ENCODE measurements at places on chromosomes 1 and 21.

GRCh38 chr1:209627732-209628196 is 24.5 kb downstream of the LAMB3 start:
- DNase-seq = peak; percentile 72

- DNase-seq = no peak
Measured at GRCh38 chr1:109050228-109050995, 8.5 kb upstream of the WDR47 start.

DNA sequence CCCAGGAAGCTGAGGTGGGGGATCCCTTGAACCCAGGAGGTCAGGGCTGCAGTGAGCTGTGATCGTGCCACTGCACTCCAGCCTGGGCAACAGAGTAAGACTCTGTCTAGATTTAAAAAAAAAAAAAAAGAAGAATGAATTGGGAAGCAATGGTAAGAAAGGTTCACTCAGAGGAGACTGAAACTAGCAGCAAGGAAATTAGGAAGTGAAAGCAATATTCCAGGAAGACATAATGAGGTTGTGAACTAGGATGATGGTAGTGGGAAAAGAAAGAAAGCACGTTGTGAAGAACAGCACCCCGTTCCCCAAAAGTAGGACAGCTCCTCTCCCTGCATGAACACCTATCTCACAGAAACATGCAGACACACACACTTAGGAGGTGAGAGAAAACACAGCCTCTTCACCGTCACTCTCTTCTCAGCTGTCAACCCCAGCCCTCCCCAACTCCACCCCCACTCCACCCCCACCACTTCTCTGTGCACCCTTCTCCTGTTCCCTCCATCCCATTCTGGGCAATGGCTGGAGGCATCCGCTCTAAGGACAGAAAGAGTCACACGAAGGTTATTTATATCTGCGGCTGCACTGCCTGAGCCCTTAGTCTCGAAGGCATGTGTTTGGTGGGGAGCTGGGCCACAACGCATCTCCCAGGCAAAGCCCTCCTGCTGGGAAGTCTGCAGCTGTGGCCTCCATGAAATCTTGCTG is 101.8 kb upstream of the LPGAT1 start:
- DNase-seq = no peak

DNA sequence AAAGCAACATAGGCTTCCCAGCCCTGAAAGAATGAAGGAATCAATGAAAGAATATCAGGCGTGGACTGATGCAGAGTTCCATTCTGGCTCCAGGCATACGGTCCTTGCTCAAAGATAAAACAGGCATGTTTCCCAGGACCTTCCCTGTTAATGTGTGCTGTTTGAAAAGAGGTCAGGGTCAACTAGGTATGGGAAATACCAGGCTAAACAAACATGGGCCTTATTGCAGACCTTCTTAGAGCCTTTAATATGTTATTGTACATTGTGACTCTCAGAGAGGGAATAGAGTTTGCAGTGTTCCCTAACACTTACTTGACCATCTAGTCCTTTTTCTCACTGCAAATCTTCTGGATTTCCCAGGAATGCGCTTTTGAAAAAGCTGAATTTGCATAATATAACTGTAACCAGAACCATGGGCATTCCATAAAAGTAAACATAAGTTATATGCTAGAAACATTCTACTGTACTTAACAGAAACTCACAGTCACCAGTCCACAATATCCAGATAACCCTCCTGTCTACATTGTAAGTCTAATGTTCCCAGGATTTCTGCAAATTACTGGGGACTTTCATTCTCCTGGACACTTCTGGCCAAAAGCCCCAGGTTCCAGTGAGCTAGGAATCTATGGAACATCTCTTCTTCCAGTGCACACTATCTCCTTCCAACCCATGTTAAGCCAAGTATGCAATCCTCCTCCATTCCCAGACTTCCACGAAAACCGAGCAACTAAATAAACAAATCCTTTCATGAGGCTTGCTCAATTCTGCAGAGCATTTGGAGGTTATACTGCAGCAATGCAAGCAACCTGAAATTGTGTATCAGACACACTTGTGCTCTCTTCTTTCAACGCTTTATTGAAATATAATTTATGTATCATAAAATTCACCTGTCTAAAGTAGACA is 486.6 kb downstream of the SETD4 start:
- DNase-seq = no peak

GRCh38 chr21:35159881-35160280 is 110.8 kb upstream of the RUNX1 start:
- DNase-seq = no peak

GRCh38 chr1:35530168-35530567 is 27.0 kb downstream of the KIAA0319L start:
- DNase-seq = no peak

DNA sequence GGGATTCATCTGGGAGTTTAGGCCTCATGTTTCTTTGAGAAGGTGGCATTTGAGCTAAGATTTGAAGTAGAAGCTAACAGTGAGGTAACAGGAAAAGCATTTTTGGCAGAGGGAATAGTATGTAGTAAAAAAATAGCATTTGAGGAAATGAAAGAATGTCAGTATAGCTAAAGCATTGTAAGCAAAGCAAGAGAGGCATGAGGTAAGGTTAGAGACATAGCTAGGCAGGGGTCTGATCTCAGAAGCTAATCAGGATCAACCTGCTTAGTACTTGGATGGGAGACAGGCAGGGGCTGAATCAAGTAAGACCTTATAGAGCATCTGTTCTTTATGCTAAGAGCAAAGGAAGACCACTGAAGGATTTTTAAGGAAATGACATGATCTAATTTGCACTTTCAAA is 4.0 kb downstream of the POLR3C start:
- DNase-seq = no peak

DNA sequence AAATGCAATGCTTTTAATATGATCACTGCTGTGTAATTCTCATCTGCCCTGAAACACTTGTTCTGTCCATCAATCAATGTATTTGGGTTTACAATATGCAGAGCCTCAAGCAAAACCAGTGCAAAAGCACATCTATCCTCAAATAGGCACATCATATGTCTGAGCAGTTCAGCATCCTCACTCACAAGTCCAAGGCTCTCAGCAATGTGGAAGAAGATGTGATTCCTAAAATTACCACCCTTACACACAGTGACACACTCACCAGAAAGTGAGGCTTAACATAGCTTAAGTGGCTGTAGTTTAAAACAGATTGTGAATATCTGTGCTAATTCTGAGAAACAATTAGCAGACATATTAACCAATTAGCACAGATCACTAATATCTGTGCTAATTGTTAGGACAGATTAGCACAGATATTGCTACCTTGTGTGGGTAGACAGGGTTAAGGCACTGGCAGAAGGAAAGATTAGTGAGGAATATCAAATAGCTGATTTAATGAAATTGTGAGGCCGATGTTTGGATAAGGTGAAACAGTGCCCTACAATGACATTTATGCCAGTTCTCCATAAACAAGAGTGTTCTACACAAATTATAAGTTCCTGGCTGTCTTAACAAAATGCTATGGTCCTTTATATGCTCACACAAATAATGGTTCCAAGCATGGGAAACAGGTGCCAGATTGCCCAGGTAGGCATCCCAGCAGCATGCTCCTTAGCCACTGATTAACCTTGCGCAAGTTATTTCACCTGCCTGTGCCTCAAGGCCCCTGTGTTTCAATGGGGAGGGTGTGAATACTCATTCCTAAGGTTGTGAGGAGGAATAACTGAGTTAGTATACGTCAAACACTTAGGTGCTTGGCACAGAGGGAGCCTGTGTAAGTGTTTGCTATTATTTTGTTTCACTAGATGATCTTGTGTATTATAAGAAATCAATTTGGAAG is 41.7 kb downstream of the MRPL39 start:
- DNase-seq = no peak

- peak; percentile 69 for DNase-seq
Measured at GRCh38 chr1:247487057-247487456, 29.2 kb upstream of the OR2B11 start.

DNA sequence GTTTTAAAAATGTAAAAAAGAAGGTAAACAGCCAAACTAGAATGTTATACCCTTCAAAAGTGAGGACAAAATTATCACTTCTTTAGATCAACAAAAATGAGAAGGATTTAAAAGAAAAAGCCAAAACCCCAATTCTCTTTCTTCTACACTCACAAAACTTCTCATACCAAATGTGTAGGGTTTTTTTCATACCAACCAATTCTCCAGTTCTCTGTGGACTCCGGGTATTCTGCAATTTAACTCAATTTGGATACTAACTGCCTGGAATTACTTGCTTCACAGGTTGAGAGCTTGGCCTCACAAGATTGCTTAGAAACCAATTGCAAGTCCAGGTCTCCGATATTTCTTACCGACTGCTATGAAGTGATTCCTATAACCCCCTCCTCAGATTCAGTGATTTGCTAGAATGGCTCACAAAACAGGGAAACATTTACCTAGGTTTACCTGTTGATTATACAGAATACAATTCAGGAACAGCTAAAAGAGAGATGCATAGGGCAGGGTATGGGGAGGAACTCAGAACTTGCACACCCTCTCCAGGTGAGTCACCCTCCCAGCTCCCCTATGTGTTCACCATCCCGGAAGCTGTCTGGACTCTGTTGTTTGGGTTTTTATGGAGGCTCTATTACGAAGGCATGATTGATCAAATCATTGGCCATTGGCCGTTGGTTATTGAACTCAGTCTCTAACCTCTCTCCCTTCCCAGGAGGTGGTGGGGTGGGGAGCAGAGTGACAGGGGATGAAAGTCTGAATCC is 67.1 kb downstream of the CAMTA1 start:
- no peak for DNase-seq

DNA sequence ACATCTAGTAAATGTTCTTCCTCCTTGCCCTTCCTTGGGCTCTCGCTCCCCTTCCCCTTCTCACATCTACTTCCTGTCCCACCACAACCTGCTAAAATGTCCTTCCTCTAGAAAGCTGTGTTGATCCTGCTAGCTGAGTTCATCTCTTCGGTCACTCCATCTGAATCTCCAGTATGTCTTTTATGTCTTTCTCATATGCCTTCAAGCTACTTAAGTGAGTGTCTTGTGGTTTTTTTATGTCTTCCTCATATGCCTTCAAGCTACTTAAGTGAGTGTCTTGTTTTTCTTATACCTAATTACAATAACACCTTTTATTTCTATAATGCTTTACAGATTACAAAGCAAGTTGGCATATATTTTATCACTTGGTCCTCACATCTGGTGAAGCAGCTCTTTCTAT is 33.9 kb downstream of the CSF1 start:
- no peak for DNase-seq

GRCh38 chr1:64072089-64072793 is 131.2 kb upstream of the UBE2U start:
- DNase-seq = no peak

GRCh38 chr1:41866285-41866684 is 52.4 kb downstream of the HIVEP3 start:
- DNase-seq = no peak

- no peak for DNase-seq
Measured at GRCh38 chr21:41953831-41954653, at the start of gene C2CD2. TSS of gene C2CD2 (minus strand) at chr21:41954018. CDS start at chr21:41953648, 370 bp downstream.

DNA sequence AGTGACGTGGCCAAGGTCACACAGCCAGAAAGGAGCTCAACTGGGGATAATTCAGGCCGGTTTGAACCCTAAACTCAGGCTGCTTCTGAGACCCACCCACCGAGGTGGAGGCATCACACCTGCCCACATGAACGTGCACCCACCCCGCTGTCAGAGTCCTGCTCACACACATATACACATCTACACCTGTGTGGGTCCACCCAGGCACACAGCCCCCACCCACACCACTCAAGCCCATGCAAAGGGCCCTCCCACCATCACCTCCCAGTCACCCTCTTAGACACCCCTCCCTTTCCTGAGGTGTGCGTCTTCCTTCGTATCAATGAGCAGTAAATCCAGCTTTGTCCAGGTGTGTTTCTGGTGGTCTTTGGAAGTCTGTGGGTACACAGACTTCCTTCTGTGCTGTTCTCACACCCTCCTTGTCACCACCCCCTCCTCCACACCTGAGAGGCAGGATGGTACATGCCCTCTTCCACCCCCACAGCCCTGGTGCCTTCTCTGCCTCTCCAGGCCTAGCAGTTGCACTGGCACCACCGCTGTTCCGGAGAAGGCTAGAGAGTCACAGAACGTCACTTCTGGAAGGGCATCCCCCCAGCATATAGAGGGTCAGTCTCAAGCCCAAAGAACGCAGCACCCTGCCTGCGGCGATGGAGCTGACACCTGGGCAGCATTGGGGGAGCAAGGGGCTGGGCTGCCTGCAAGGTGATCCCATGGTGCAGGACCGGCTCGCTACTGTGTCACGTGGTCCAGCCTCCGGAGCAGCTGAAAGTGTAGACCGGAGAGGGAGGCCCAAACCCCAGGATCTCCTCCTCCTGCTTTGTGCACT is 18.9 kb upstream of the FAM131C start:
- DNase-seq = no peak

- DNase-seq = no peak
Measured at GRCh38 chr21:41361053-41361785, 608 bp upstream of the MX2 start.

DNA sequence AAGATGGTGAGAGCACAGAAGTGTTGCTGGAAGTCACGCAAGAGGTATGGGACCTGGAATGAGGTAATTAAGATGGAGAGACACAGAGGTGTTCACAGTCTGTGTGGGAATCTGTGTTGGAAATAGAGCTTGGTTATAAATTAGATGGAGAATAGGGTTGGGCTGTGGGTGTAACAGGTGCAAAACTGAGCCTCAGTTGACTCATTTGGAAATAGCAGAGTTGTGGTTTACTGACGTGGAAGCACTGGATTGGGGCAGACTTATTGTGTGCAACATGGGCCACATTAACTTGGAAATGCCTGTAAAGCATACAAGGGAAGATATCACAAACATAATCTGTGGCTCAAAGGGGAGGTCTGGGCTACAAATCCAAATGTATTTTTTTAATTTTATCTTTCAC is 13.0 kb downstream of the CAMSAP2 start:
- DNase-seq = no peak

- DNase-seq = peak; percentile 7
Measured at GRCh38 chr1:51877434-51878307, 856 bp downstream of the NRDC start.

DNA sequence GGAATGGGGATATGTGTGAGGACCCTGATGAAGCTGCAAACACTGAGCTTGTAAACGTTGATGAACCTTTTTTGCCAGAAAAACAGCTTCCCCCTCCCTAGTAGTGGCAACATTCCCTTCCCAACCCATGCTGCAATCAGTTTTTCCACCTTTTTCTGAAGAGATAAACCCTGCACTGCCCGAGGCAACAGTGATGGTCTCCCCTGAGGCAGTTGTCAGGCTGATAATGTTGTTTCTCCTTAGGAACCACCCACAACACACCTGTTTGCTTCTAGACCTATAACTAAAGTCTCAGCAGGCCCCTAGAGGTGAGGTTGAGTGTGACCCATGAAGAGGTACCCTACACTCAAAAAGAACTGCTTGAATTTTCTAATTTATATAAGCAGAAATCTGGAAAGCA is 922.4 kb upstream of the ADGRL4 start:
- DNase-seq = no peak

GRCh38 chr21:22890656-22891055 is 1892.4 kb downstream of the NCAM2 start:
- DNase-seq = no peak

- peak; percentile 73 for DNase-seq
Measured at GRCh38 chr21:45880097-45881068, 101.2 kb upstream of the COL6A1 start.

DNA sequence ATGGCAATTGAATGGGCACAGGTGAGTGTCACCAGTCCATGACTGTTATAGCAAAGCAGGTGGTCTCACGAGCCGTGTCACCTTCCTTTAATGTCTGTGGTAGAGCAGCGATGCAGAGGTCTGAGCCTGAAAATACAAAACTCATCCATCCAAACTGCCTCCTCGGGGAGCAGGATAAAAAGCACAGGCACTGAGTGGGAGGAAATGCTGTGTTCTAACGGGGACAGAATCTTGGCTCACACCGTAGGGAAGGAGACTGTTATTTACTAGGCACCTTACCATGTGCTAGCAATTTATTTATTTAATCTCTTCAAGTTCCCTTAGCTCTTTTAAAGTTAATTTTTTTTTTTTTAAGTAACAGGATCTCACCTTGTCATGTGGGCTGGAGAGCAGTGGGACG is 1.2 kb downstream of the ASCL5 start:
- no peak for DNase-seq
